ENCODE measurements at places on chromosomes 4 and X. TPM values are rescaled to one million over a fixed set of nuclear protein-coding genes. Genes with fewer than 3 reads are reported as not detected.

GRCh38 chrX:53186351-53186750, 38.7 kb downstream of the KDM5C start:
- no peaks in the 10 kb centered on the region for H3K36me3 ChIP-seq
- no peak overlapping the region for H3K27ac ChIP-seq
- no peaks in the 10 kb centered on the region for H3K4me1 ChIP-seq
- no peak for DNase-seq
- H3K4me3 ChIP-seq: no peak overlapping the region

DNA sequence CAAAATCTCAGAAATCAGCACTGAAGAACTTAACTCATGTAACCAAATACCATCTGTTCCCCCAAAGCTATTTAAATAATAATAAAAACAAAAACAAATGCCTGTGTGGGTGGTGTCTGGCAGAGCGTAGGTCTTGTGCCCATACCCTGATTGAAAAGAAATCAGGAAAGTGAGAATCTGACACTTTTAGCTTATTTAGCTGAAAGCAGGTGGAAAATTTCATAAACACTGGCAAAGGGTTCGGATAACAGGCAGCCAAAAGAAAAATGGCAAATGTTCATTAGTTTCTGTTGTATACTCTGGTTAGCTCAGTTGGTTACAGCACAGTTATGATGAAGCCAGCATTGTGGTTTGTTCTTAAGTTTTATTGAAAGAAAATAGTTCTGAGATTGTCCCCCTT, 48.3 kb downstream of the REPS2 start:
- H3K4me1 ChIP-seq: no peaks in the 10 kb centered on the region
- DNase-seq: no peak
- H3K36me3 ChIP-seq: no peaks in the 10 kb centered on the region
- no peak overlapping the region for H3K4me3 ChIP-seq
- H3K27ac ChIP-seq: no peak overlapping the region

- no peaks in the 10 kb centered on the region for H3K4me1 ChIP-seq
- no peaks in the 10 kb centered on the region for H3K27me3 ChIP-seq
- H3K36me3 ChIP-seq: no peaks in the 10 kb centered on the region
- H3K4me3 ChIP-seq: no peak overlapping the region
These were observed 197.2 kb upstream of the VCX3A start for GRCh38 chrX:6732101-6732500.

- no peak within 1 kb of the TSS for H3K27ac ChIP-seq
- no peak within 1 kb of the TSS for H3K4me3 ChIP-seq
- H3K27me3 ChIP-seq: no peaks in the 10 kb centered on the region
- no peaks in the 10 kb centered on the region for H3K36me3 ChIP-seq
- peak; percentile 16 for DNase-seq
- H3K4me1 ChIP-seq: no peaks in the 10 kb centered on the region
These were observed at the start of gene ARSD for GRCh38 chrX:2928583-2929434. TSS of gene ARSD (minus strand) at chrX:2929339. CDS start at chrX:2929275, 64 bp downstream.

Gene SYNPO2
- total RNA-seq: 1.4 TPM

Gene IL15
- total RNA-seq: 6.1 TPM

Gene PDE6B
- 17.6 TPM for total RNA-seq

DNA sequence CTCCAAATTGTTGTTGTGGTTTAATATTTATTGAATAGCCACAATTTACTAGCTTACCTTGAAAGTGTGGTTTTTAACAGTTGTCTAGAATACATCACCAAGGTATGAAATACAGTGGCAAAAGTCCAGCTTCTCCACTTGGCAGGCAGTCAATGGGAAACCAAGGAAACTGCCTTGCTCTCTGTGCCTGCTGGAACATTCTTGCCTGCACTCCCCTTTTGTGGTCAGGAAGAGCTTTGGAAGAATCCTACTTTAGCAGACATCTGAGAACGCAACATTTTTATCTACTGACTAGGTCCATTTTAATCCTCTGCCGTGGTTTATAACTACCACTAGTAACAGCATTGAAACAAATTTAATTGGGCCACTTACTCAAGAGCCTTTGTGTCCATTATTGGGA, 64.5 kb downstream of the TENM3 start:
- H3K27me3 ChIP-seq: no peaks in the 10 kb centered on the region
- DNase-seq: no peak
- H3K27ac ChIP-seq: no peak overlapping the region
- no peaks in the 10 kb centered on the region for H3K4me1 ChIP-seq
- H3K36me3 ChIP-seq: no peaks in the 10 kb centered on the region

Gene ARHGAP36
- total RNA-seq: not detected

Gene USP26
- not detected for total RNA-seq

DNA sequence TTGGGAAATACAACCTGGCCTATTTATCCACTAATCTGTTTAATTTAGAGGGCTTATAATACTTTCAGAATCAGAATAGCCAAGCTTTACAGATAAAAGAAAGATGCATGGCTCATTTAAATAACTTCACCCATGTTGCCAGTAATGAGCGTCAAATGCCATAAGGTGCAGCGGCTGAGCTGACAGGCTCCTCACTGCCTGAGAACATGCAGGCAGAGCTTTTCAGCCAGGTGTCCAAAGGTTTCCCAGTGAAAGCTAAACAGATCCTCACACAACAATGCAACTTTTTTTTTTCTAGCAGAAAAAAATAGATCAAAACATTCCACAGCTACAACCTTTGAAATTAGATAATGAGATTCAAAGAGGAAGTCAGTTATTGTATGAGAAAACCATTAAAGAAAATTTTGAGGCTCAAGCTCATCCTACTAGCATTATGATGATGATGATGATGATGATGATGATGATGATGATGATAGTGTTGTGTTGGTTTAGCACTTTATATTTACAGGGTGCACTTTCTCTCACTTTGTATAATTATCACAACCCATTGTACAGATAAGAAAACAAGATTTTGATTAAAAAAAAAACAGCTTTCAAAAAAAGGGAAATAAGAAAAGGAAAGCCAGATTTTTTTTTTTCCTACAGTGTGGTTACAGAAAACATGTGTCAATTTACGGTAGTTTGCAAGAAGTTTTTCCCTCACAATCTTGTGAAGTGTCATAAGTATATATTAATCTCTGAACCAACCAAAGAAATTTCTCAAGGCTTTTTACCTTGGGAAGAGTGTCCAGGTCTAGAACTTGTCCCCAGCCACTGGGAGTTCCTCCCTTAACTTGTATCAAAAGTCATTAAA, 12.2 kb upstream of the TNIP3 start:
- H3K36me3 ChIP-seq: no peaks in the 10 kb centered on the region
- H3K4me3 ChIP-seq: no peak overlapping the region
- DNase-seq: no peak

DNA sequence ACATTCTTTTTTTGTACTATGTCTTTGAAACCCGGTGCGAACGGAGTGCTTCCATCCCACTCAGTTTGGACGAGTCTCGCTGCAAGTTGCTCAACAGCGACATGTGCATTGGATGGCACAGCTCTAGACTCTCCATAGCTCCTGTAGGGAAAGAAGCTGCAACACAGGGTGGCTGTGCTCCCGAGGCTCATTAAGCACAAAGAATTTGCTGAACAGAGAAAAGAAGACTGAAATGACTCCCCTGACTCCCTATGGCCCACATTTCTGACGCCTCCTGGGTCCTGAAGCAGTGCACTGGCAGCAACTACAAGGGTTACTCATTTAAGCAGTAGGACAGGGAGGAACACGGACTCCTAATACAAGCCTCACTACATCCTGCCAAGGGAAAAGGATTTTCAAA, 127.4 kb downstream of the SH3RF1 start:
- no peak for DNase-seq
- H3K36me3 ChIP-seq: no peaks in the 10 kb centered on the region
- no peak overlapping the region for H3K27ac ChIP-seq
- no peaks in the 10 kb centered on the region for H3K27me3 ChIP-seq
- no peak overlapping the region for H3K4me3 ChIP-seq
- no peaks in the 10 kb centered on the region for H3K4me1 ChIP-seq

DNA sequence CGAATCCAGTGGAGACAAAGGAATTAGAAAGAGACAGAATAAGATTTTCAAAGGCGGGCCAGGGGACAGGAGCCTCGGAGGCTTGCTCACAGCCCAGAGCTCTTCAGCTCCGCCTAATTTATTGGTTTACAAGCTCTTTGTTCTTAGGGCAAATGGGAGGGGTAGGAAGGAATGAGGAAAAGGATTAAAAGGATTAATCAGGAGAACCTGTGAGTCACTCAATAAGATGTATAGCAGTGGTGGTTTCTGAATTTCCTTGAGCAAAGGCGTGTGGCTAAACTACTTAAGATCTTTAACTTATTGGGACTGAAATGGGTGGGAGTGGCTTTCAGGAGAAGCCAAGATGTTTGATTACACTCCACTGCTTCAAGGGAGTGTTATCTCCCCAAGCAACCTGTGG, 456.0 kb upstream of the SPANXN1 start:
- H3K4me1 ChIP-seq: no peaks in the 10 kb centered on the region
- no peak overlapping the region for H3K4me3 ChIP-seq
- DNase-seq: no peak
- no peaks in the 10 kb centered on the region for H3K27me3 ChIP-seq

Gene SHISA3
- not detected for total RNA-seq

- no peaks in the 10 kb centered on the region for H3K4me1 ChIP-seq
- H3K27ac ChIP-seq: no peak overlapping the region
- no peak for DNase-seq
These were observed 197.2 kb upstream of the NDST4 start for GRCh38 chr4:115310641-115311040.

- no peak overlapping the region for H3K27ac ChIP-seq
- DNase-seq: no peak
- H3K27me3 ChIP-seq: no peaks in the 10 kb centered on the region
- no peak overlapping the region for H3K4me3 ChIP-seq
These were observed 14.1 kb upstream of the TCEANC start for GRCh38 chrX:13638826-13639225.

Measured in CD4-positive, alpha-beta memory T cell (primary cell).